ENCODE measurements at places on chromosomes 3 and 15. TPM values are rescaled to one million over a fixed set of nuclear protein-coding genes. Genes with fewer than 3 reads are reported as not detected.

- DNase-seq: no peak
- H3K27ac ChIP-seq: no peak overlapping the region
- H3K27me3 ChIP-seq: no peaks in the 10 kb centered on the region
- no peaks in the 10 kb centered on the region for H3K4me1 ChIP-seq
- H3K36me3 ChIP-seq: no peaks in the 10 kb centered on the region
- H3K4me3 ChIP-seq: no peak overlapping the region
Observed at GRCh38 chr3:76990606-76991005, 49.3 kb upstream of the ROBO2 start.

DNA sequence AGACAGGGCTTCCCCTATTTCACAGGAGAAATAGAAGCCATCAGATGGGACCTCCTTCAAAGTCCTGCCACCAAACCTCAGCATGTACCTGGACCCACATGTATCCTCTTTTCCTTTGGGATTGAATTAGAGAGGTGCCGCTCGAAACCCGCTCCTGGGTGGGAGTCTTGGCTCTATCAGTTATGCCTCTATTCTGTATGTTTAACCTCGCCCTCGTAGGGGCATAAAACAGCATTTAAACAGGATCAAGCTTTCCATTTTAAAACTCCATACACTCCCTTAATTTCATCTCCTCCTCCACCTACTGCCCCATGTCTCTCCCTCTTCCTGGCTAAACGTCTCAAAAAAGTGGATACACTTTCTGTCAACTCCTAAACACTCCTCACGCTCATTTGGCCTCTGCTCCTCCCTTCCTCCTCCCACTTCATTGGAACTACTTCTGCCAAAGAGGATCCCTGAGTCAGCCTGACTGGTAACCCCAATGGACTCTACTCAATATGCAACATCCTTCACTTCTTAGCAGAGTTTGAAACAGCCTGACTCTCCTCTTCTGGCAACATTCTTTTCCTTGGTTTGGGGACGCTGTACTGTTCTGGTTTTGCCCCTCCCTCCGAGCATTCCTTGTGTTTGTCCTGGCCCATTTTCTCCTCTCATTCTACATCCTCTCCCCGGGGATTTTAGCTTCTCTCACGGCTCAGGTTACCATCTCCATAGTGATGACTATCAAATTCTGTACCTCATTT is 23.0 kb upstream of the MUC20 start:
- H3K27me3 ChIP-seq: no peaks in the 10 kb centered on the region
- no peak for DNase-seq
- H3K4me3 ChIP-seq: no peak overlapping the region
- H3K27ac ChIP-seq: no peak overlapping the region
- H3K36me3 ChIP-seq: peaks cover 15% of the 10 kb centered on the region

DNA sequence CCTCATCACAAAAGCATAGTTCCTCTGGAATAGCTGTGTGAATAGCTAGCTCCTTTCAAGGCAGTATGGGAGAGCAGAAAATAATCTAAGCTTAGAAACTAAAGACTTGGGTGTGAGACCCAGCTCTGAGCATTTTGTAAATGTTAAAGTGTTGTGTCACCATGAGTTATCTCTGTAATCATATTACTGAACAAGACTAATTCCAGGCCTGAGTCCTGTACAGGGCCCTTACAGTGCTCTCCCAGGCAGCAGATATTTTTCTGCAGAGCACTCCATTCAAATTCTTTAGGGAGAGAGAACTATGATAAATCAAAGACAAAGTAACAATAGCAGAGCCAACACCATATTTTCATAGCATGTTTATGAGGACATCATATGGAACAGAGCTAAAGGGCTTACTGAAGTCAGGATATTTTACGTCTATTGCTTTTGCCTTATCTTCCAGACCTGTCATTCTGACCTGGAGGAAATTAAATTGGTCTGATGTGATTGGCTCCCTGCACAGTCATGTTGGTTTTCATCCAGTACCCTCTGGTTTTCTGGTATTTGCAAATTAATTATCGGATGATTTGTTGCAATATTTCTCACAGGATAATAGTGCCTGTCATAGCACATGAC is 172.6 kb upstream of the PPP2R3A start:
- H3K4me3 ChIP-seq: no peak overlapping the region
- H3K36me3 ChIP-seq: no peaks in the 10 kb centered on the region
- no peaks in the 10 kb centered on the region for H3K4me1 ChIP-seq
- no peak overlapping the region for H3K27ac ChIP-seq
- no peaks in the 10 kb centered on the region for H3K27me3 ChIP-seq

DNA sequence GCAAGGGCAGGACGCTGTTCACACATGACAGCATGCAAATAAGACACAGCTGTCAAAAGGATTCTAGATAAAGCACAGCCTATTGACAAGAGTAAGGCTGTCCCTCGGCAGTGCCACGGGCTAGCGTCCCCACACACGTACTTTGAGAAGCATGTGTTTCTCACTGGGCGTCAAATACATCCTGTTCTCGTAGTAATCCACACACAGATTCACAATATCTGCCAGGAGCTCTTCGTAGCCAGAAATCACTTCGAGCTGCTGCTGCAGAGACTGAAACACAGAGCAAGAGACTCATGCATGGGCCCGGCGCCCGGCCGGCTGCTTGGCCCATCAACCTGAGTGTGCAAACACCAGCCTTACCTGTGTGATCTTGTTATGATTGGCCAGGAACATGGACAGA is 41.1 kb downstream of the CYFIP1 start:
- no peaks in the 10 kb centered on the region for H3K27me3 ChIP-seq
- H3K4me1 ChIP-seq: peaks cover 7% of the 10 kb centered on the region
- H3K36me3 ChIP-seq: peaks cover 93% of the 10 kb centered on the region
- DNase-seq: no peak

Gene FBXO40
- total RNA-seq: 99.3 TPM

DNA sequence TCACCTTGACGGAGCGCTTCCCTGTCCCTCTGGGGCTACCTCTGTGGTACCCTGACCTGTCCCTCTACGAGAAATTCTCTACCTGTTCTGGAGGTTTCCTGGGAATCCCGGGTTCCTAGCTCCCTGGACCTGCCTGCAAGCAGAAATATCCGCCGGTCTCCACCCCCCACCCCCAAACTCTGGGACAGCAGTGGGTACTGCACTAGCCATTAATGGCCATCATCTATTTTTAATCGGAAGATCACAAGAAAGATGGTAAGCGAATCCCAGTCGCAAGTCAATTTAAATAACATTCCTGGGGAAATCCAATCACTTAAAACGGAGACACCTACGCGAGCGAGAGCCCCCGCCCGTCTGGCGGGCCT is 429 bp upstream of the C3orf80 start:
- DNase-seq: no peak
- H3K4me3 ChIP-seq: peak overlapping the region; percentile 40
- peaks cover 24% of the 10 kb centered on the region for H3K4me1 ChIP-seq
- peaks cover 78% of the 10 kb centered on the region for H3K27me3 ChIP-seq

Gene SLCO2A1
- 6.5 TPM for total RNA-seq

Gene PPP1R2
- 40.6 TPM for total RNA-seq

Gene OIP5
- total RNA-seq: not detected

GRCh38 chr3:14880447-14881106 is 61.8 kb downstream of the FGD5 start:
- H3K27me3 ChIP-seq: no peaks in the 10 kb centered on the region
- H3K4me3 ChIP-seq: no peak overlapping the region
- no peak overlapping the region for H3K27ac ChIP-seq
- H3K4me1 ChIP-seq: peaks cover 30% of the 10 kb centered on the region

GRCh38 chr3:173986861-173987410 is 589.4 kb downstream of the NLGN1 start:
- H3K4me1 ChIP-seq: no peaks in the 10 kb centered on the region
- no peak overlapping the region for H3K27ac ChIP-seq
- H3K27me3 ChIP-seq: no peaks in the 10 kb centered on the region
- no peak overlapping the region for H3K4me3 ChIP-seq
- no peaks in the 10 kb centered on the region for H3K36me3 ChIP-seq
- no peak for DNase-seq

DNA sequence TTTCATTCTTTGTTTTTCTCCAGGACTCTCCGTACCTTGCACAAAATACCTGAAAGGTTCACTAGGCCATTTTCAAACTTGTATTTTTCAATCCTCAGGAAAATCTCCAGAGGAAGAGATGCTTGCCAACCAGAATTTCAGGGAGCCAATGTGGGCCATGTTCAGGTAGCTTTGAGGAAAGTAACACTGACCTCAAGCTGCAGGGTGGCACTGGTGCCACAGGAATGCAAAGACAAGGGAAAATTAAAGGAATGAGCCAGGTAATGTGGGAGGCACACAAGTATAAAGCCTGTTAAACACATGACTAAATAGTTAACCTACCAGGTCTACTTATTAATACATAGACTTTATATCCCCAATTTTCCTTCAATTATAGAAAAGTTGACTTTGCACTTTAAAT is 51.9 kb upstream of the GAP43 start:
- H3K27me3 ChIP-seq: no peaks in the 10 kb centered on the region
- no peak for DNase-seq
- H3K4me1 ChIP-seq: no peaks in the 10 kb centered on the region
- no peak overlapping the region for H3K4me3 ChIP-seq

Data from heart right ventricle (tissue), 16 donors.